ENCODE measurements at places on chromosomes 4 and X.

DNA sequence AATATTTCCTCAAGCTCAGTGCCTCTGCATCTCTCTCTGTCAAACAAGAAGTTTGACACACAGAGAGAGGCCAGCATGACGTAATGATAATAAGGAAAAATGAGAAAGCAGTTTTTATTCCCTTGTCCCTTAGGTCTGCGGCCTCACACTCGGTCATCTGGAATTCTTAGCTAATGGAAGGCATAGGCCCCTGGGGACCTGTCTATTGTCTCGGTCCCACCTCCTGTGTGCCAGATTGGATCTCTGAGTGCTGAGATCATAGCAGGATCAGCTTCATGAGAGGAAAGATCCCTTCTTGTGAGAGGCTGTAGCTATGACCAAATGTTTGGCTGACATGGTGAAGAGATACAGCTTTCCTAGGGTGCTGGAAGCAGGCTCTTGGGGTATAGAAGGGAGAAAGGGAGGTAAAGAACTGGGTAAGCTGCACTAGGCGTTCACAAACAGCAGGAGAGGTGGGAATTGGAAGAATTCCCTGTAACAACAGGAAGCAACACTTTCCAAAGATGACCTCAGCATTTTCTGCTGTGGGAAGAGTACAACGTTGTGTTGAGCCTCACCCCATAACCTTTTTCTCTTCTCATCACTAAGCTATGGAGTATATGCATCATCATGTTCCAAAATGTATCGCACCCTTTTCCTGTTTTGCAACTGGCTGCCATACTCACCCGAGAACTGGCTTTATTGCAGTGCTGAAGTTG lies 20.2 kb downstream of the TMEM31 start:
- DNase-seq = no peak

- no peak for DNase-seq
Measured at GRCh38 chr4:166506051-166506450, 633.0 kb downstream of the TLL1 start.

DNA sequence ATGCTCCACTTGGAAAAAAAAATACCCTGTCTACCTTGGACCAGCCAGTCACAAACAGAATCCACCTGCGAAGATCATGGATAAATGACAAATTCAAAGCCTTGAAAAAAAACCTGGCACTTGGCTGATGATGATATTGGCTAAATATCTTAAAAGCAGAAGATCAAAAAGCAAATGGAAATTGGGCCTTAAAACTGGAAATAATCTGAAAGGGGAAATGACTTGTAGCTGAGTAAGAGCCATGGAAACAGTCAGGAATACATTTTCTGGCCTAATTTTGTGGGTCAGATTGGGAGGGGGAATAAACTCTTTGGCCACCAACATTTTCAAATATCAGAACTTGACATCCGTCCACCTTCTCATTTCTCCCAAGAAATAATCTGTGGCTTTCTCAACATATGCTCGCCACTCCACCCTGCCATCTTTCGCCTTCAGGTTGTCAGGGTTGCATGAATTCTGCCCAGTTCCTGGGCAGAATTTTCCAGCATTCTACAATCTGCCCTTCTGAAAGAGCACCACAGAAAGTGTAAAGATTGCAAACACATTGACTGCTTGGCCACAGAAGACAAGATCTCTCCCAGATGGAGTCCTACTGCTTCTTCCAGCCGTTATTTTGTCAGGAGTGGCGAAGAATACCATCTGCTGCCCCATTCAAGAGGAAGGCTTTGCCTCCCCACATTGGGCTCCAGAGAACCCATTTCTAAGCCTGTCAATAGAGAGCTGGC lies 1.7 kb upstream of the NDP start:
- no peak for DNase-seq

- no peak for DNase-seq
Measured at GRCh38 chr4:7206385-7206784, 14.0 kb downstream of the SORCS2 start.

DNA sequence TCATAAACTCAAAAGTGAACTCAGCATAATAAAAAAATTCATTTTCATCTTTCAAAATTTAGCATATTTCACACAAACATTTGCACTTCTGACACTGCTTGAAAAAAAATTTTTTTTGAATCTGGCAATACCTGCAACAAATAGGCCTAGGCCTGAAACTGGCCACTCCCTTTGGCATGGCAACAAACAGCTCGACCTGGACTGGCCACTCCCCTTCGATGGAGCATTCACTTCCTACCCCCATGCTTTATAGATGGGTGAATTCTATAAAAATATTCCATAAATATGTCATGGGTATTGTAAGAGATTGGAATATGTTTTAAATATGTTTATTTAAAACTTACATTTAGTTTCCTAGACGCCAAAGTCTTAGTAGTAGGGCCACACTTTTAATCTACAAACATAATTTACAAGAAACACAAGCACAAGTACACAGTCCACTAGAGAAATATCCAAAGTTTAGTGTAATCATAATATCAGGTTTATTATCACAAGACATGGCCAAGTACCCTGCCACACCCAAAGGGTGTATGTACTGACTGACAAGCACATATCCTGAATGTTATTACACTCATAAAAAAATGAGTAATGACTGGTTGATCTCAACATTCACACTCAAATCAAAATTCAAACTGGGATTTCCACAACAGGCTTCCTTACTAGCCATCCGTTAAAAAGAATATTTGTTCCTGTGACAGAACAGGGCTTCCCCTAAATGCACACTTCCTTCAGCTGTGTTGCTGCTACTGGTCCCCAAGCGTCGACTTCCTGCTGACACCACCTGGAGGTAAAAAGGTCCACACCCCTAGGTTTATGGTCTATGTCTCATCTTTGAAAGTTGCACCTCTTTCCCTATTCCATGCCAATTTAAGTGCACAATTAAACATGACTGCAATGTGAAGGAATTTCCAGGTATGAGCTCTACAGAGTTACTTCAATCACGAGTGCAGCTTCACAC lies 271.5 kb downstream of the NR3C2 start:
- DNase-seq = no peak

DNA sequence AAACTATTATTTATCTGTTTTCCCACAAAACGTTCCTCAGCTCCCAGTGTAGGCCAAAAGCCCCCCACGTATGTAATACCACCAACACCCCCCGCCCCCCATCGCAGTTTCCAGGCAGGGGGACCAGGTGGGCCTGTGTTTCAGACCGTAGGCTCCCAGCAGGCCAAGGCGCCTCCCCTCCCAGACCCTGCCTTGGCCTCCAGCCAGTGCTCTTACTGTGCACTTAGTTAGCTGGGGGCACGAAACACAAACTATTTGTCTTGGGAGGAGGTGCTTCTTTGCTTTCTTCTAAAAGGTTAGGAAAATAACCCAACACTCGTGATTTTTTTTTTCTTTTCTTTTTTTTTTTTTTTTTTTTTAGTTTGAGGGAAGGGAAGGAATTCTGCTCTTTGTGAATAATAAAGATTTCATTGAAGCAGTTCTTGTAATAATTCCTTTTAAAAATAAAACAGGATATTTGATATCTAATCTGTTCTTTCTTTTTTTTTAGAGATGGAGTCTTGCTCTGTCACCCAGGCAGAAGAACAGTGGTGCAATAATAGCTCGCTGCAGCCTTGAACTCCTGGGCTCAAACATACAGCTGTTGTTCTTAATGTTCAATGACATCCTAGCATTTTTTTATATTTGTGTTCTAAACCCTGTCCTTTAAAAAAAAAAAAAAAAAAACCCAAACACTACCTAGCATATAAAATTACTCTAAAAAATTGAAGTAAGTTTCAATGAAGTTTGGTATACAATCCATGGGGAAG lies 83.0 kb upstream of the CLDN34 start:
- no peak for DNase-seq

- no peak for DNase-seq
Measured at GRCh38 chr4:53605783-53606182, 14.5 kb upstream of the LNX1 start.

DNA sequence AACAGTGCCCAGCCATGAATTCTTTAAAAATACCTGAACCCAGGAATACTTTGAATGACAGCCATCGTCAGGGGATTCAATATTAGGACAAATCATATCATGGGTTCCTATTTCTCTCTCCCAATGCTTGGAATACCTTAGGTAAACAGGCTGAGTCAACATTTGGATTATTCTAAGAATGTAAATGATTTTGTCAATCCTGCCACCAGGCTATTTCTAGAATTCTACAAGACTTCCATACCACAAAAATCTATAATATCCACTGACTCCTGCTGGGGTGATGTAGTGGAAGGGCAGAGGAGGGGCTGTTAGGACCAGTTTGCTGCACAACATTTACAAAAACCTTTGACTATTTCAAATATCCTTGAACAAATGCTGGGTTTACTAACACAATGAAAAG lies 65.2 kb downstream of the IGFBP7 start:
- no peak for DNase-seq
